ENCODE measurements at places on chromosomes 2 and 18.

DNA sequence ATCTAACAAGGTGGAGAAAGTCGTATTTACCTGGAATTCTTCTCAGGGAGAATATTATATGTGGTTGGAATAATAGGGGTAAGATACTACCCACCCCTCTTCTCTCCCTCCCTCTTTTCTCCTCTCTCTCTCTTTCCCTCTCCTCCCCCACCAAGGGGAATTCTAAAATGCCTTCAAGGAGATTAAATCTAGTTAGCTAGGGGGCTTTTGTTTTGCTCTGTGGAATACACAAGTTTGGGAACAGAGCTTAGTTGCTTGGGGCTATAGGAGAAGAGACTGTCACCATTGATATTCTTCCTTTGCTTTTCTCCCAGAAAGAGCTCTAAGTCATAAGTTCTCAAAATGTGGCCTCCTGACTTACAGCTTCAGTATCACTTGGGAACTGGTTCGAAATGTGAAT lies 34.5 kb downstream of the TAF1B start:
- no peak for DNase-seq

DNA sequence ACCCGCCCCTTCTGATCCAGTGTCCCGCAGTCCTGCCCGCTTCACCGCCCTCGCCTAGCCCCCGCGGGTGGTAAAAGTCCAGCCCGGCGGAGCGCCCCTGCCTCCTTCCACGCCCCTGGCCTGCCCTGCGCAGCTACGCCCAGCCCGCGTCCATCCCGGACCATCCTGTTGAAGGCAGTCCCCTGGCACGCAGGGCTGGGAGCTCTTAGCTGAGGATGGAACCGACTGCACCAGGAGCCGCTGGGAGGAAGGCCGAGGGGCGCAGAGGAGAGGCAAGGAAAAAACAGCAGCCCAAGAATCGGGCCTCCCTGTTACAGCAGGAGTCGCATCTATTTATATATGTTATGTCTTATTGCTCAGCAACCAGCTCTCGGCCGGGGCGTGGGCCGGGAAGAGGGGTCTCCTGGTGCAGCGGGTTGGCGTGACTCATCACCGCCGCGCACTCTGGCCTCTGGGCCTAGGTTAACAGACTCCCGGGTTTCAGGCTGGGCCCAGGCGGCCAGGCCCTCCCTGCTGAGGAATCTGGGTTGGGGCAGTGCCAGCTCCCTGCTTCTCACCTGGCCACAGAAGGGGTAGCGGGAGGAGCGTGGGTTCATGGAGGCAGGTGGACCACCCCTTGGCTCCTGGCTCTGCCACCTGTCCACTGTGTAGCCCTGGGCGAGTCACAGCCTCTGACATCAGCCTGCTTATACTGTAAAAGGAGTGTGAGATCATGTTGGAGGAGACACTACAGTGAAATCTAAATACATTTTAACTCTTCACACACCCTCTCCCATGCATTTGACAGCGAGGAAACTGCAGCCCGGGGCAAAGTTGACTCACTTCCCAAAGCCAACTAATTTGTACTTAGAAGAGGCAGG lies 13.4 kb upstream of the MAP3K2 start:
- DNase-seq = no peak

- no peak for DNase-seq
These were observed 62.2 kb downstream of the ADNP2 start for GRCh38 chr18:80171054-80171872.

DNA sequence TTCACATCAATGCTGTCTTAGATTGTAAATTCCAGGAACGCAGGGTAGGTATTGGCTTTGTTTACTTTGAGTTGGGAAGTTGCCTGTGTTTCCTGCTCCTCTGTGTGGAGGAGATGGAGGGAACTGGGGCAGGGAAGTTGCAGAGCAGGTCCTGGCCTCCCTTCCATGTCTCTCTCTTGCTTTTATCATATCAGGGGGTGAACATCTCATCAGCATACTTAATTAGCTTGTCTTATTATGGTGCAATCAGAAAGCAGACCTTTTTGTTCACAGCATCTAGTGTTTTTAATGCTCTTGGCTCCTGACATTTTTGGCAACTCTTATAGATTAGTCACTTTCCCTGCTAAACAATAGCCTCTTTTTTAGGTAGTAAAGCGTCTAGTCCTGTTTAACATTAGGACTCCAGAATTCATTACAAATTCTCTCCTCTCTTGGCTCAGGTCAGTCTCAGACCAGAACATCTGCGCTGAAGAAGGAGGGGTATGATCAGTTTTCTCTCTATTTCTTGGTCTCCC lies 11.5 kb upstream of the DIPK1C start:
- no peak for DNase-seq

DNA sequence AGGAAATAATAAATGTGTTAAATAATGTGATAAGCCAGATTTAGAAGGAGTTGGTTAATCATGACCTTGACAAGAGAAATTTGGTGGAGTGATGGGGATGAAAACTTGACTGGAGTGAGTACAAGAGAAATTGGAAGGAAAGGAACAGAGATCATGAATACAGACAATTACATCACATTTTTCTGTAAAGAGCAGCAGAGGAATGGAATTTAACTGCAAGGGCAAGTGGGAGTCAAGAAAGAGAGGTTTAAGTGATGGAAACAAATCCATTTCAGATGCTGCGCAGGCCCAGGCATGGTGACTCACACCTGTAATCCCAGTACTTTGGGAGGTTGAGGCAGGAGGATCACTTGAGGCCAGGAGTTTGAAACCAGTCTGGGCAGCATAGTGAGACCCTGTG lies 46.7 kb downstream of the ICA1L start:
- no peak for DNase-seq

Measured in skeletal muscle cell (primary cell).